ENCODE measurements at places on chromosomes 12 and 14.

- no peak for DNase-seq
Measured at GRCh38 chr12:126488806-126489205, 1423.6 kb downstream of the AACS start.

DNA sequence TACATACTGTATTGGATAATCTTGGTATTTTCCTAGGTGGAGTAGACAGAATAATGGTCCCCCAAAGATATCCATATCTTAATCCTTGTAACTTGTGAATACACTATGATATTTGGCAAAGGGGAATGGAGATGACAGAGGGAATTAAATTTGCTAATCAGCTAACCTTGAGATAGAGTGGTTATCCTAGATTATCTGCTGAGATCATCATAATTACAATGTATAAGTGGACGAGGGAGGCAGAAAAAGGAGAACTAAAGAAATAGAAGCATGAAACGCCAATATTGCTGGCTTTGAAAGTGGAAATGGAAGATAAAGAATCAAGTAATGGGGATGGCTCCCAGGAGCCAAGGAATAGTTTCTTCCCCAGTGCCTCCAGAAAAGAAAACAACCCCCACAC is 398.7 kb downstream of the NOVA1 start:
- no peak for DNase-seq

DNA sequence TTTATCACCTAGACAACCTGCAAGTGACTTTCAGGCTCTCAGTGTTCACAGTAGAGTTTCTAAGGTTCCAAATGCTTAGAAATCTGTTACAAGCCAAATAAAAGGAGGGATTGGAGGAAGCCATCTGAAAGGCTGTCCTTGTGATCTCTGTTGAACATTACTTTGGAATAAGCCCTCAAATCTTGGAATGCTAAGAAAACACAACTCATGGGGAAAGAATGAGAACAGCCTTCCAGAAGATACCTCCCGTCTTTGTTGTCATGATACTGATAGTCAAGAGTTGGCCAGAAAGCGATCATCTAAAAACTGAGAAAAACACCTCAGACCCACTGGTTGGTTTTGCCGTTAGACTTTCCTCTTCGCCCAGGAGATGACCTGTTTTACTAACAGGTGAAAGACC is 44.4 kb upstream of the KCNK13 start:
- no peak for DNase-seq

DNA sequence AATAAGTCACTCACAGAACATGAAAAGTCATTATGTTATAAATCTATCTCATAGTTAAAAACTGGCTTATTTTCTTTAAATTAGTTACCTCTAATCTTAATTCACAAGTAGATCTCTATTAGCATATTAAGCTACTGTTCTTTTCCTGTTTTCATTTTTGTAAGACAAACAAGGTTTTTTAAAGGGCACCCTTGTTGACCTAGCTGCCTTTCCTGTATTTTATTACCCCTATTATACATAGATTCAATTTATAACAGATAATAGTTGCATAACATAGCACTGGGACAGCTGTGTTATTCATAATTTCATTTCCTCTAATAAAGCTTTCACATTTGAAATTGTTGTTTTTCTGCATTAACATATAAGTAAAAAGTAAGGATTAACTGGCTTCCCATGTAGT is 1500.7 kb upstream of the FLRT2 start:
- no peak for DNase-seq

DNA sequence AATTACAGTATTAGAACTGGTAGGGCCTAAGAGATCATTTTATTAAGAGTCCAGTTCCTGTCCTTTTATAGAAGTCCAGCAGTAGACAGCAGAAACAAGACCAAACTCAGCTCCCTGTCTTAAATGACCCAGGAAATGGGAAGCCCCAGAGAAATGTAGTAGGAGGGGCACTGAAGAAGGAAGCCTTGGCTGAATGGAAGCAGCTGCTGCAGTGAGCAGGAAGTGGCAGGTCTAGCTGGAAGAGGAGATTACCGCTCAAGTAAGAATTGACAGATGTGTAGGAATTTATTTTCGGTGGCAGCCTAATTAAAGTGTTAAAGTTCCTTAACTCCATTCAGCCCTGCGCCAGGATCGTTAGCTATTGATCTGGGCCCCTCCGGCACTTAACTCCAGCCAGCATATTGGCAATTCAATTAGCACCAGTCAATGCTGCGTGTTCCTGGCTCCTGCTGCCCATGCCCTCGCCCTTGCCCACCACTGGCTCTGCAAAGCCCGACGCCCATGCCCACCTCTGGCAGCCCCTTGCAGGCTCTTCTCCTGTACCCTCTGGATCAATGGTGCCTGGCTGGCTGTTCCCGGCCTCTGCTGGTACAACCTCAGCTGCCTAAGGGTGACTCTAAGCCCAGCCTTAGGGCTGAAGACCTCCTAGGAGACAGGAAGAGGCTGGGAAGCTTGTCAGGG is 21.1 kb downstream of the ZFHX2 start:
- no peak for DNase-seq

- no peak for DNase-seq
Measured at GRCh38 chr12:1351926-1352325, 242.5 kb downstream of the FBXL14 start.

Data from tibial nerve (tissue), 4 donors.